Activated CD4-positive, alpha-beta T cell treated with anti-CD3 and anti-CD28 coated beads for 48 hours (primary cell): ENCODE measurements at places on chromosomes 1 and 21.
A peak's percentile ranks its signal among the peaks of the same experiment; 100 is the strongest.

DNA sequence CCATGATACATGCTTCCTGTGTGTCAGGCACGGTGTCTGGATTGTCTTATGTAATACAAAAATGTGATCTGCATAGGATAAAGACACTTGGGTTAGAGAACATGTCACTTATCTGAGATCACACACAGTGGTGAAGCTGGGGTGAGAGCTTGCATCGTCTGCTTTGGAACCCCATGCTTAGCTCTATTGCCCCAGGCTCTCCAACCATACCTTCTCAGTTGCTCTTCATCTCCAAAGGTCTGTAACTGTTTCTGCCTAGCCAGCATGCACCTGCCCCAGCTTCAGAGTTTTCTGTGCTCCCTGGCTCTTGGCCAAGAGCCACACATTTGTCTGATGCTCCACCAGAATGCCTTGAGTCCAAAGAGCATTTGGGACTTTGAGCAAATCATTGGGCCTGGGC, 93.9 kb upstream of the COG2 start:
- no peak for DNase-seq

DNA sequence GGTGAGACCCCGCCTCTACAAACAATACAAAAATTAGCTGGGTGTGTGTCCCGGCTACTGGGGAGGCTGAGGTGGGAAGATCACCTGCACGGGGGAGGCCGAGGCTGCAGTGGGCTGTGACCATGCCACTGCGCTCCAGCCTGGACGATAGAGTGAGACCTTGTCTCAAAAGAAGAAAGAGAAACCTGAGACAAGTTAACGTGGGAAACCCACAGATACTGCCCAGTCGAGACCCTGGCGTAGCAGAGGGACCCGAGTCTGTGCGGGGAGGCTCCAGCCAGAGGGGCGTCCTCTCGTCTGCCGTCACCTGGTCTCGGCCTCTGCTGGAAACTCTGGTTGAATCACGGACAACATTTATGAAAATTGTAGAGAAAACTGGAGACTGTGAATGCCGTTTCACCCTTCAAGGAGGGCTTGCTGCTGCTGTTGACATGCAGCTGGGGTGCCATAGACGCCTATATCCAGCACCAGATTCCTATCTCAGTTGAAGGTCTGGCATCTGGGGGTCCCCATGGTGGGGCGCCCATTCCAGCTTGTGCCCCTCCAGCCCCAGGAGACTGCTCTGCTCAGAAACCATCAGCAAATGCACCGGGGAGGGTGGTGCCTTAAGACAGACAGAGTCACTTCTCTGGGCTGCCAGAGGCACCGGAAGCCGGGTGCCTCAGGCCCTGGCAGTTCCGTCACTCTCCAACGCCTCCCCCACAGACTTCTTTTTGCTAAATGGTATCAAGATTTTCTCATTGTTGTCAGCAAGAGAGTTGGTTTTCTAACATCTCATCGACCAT, 13.6 kb upstream of the CDK11B start:
- no peak for DNase-seq

GRCh38 chr1:164660412-164660772, 101.4 kb downstream of the PBX1 start:
- DNase-seq = no peak

DNA sequence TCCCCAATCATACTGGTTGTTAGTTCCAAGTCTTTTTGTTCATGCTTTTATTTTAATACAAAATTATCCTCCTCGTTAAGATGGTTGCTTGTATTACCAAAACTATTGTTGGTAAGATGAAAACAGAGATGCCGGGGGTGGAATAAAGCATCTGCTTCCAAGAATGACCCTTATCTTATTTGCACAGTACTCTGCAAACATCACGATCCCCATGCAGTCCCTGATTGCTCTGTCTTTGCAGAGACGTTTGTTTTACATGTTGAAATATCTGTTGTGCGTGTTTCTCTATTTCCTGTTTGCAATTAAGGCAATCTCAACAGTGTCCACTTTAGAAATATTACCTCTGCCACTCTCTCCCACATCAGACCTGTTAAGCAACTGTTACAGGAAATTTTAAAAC, 141.3 kb upstream of the NCAM2 start:
- DNase-seq = no peak

GRCh38 chr21:31117128-31117916, 79.0 kb upstream of the KRTAP19-8 start:
- DNase-seq = no peak

- peak; percentile 76 for DNase-seq
Observed at GRCh38 chr1:200510228-200510623, 100.4 kb upstream of the ZNF281 start.

GRCh38 chr1:100622037-100622436, 84.1 kb downstream of the GPR88 start:
- peak; percentile 9 for DNase-seq

GRCh38 chr1:26739329-26739914, 43.6 kb downstream of the ARID1A start:
- peak; percentile 23 for DNase-seq

DNA sequence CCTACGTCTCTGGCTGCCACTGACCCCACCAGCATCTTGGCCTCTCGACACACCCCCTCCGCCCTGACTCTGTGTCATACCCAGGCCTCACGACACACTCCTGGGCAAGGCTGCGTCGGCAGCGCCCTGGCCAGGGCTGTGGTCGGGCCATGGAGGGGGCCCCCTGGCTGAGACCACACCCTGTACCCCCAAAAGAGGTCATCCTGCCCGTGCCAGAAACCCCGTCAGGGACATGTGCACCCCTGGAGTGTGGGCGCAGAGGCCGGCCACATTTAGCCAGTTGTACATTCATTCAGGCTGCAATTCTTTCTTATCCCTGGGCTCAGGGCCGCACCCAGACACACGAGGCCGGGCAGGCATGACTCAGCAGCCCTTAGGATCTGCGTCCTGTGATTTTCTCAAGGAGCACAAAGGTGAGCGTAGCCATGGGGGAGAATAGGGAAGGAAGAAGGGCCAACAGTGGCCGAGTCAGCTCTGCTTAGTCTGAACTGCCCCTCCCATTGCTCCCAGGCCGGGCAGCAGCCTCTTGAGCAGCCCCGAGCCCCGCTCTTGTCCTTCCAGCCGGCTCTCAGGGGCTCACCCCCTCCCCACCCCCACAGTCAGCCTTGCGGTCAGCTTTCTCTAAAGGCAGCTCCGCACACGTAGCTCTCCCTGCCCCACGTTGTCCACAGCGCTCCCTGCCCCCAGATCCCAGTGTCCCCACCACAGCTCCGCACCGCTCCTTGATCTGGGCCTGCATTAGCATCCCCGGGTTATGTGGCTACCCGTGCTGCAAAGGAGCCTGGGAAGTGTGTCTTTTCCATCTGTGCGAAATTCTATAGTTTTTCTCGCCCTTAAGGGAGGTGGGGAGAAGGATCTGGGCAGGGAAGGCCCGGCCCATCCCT, 7.9 kb downstream of the CSTB start:
- no peak for DNase-seq

DNA sequence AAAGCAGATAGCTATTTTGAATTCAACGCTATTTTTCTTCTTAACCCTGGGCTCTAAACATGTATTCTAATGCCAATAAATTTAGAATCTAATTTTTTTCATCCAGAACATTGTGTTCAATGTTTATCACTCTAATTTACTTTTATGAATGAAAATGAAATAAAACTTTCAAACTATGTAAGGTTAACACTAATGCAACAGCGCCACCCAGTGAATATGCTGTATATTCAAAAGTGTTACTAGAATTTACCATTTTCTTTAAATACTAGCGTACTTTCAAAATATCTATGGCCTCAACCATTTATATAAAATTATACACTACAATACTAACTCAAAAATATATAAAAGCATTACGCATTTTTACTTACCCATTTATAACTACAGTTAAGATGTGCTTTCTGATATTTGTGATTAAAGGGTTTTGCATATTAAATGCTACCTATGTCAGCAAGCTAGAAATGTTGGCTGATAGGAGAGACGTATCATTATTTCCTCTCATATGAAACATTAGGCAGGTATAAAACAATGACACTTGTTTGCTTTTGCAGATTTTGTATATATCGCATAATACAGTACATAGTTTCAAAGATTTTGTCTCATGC, 5.9 kb upstream of the NUF2 start:
- peak; percentile 55 for DNase-seq

DNA sequence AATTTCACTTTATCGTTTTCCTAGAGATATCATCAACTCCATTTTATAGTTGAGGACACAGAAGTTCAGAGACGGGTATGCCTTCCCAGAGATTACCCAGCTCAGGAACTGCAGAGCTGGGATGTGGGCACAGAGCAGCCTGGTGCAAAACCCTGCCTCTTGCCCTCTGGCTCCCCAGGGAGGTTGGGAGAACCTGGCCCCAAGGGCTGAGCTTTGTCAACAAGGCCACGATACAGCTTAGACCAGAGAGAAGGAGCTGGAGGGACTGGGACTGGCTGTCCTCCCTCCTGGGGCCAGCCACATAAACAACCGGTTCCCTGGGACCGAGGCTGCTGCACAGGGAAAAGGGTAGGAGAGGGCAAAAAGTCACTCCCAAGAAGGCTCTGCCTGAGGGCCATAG, 3.8 kb downstream of the RIMS3 start:
- no peak for DNase-seq

GRCh38 chr1:64308866-64309265, 105.4 kb downstream of the UBE2U start:
- DNase-seq = no peak

- no peak for DNase-seq
Observed at GRCh38 chr1:101592845-101593244, 356.0 kb downstream of the S1PR1 start.

DNA sequence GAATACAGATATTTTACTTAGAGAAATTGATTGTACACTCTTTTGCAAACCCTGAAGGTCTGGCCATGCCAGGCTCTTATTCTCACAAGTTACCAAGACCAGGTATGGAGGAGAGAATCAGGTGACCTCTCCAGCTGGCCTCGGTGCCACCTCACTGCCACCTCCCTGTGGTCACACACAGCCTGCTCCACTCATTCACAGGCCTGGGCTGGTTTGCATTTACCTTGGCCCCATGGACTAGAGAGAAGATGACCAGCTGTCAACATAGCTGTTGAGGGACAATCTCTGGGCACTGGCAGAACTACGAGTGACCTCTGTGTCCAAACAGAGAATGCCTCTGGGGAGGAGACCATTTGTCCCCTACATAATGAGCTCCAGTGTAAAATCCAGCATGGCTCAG, 291.2 kb upstream of the RUNX1 start:
- no peak for DNase-seq

DNA sequence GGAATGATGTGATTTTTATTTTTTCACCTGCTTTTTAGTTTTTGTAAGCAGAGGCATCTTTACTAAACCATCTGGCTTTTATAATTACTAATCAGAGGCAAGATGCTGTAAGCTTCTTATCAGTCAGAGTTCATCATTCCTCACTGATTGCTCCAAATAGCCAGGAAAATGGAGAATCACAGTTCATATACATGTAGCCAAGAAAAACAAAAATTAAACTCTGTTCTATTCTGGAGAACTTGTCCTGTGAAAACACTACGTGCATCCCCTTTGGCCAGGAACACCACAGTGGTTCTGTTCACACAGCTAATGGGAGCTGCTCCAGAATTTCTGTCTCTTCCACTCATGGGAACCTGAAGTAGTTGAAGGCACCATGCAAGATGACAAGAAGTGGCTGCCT, 725.5 kb upstream of the CHRM3 start:
- DNase-seq = no peak

- DNase-seq = no peak
Observed at GRCh38 chr1:184056921-184057555, 5.5 kb downstream of the TSEN15 start.

DNA sequence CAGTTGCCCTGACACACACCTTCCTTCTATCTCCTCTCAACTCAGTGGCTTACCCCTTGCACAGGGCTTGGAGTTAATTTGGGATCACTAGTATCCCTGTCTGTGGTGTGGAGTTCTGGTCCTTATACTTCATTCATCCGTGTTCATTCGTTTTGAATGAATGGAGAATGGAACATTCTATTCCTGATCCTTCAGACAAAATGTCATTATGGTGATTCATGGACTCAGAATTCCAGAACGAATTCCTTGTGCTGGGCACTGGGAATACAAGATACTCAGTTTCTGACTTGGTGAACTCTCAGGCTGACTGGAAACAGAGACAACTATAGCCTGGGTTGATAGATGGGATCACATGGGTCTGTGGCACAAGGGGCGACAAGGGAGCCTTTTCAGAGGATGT, 49.9 kb upstream of the TRABD2B start:
- no peak for DNase-seq

DNA sequence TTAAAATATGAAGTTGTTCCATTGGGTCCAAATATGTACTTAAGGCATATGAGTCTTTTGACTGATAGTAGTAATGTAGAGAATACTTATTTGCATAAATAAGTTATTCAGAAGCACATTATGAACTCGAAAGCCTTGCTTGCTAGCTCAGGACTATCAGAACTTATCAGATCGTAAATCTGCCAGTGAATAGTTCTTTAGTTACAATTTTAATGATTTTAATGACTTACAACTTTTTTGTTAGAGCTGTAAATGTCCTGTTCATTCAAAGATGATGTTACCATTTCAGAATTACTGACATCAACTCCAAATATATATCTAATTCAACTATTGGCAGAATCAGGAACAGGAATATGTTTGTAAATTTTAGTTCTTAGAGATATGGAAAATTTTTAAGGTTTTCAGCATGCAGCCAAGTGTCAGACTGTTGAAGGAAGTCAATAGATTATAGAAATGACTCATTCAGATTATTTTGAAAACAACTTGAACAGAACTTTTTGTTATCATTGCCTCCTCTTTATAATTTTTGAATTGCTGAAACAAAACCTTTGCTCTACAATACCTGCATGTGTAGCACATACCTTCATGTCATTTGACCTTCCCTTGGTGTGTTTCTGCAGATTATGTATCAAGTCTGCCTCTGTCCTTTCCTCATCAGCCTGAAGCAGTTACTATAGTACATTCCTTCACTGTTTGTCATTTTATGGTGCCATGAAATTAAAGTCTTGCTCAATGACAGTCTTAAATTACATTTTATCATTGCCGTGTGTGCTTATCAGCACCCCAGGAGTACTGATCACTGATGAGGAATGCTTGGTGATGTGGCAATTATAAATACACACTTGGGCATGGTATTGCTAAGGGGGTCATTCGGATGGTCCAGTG, 44.9 kb downstream of the LRRC8D start:
- no peak for DNase-seq

- DNase-seq = no peak
Observed at GRCh38 chr1:14585728-14586127, 12.8 kb upstream of the KAZN start.

DNA sequence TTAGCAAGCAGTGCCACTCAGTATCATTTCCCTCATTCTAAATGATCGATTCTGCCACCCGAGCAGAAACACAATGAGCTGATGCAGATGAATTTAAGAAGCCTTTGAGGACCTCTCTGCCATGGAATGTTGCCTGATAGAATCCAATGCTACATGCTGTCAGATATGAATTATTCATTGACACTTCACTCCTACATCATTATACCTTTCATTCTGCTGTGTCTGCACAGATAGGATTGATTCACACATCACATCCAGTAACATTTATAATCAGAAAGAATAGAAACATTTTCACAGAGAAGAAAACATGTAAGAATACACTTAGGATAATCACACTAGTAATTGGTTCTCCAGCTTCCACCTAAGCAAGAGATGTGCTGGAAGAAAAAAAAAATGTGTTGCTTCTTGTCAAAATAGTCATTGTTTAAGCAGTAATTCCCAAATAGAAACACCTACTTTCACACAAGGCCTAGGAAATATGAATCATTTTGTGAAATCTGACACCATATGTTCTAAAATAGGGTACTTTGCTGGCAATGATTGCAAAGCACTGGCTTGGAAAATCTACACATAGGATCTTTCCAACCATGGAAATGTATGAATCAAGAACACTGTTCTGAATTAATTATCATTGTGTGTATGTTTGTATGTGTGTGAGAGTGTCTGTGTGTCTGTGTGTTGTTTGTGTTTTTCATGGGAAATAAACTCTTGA, 110.1 kb downstream of the GRIK1 start:
- DNase-seq = no peak
